RWPE1 (cell line): ENCODE measurements at places on chromosomes 3 and 15.

- no peak for DNase-seq
Measured at GRCh38 chr3:63687278-63688225, 35.1 kb downstream of the SNTN start.

GRCh38 chr3:10310578-10310977 lies 10.3 kb downstream of the SEC13 start:
- DNase-seq, result no peak

- DNase-seq, result no peak
Measured at GRCh38 chr3:43086460-43087165, 19.3 kb downstream of the POMGNT2 start.

DNA sequence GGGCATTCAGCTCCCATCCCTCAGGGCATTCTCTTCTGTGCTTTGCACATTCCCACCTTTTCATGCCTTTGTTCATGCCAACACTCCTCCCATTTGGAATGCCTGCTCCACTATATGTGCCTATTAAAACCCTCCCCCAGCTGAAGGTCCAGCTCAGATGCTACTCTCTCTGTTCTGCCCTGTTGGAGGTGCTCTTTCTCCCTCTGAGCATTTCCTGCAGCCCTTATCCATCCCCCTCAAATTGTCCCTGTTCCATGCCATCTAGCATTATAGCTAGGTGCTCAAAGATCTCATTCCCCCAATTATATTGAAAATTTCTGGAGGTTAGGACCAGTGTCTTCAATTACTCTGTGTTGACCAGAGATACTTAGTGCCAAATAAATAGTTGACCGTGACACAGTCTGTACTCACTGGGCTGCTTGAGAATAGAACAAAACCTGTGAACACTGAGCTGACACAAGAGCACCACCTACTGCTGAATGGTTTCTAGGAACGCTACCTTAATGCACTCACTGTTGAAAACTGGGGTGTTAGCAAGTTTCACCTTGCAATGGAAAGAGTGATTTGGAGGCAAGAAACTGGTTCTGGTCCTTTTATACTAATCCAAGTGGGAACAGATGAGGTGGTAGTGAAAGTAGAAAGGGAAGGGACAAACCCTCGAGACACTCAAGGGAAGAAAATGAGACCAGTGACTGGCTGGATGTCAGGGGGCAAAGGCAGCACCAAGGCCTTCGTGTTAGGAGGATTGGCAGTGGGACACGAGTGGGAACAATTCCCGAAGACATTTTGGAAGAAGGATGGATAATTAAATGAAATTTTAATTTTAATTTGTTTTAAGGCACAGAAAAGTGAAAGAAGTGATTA lies 289.8 kb upstream of the ROPN1 start:
- DNase-seq, result peak; percentile 30

- no peak for DNase-seq
Measured at GRCh38 chr3:146375219-146375618, 94.1 kb downstream of the PLSCR2 start.

GRCh38 chr3:162332344-162332743 lies 835.7 kb downstream of the OTOL1 start:
- no peak for DNase-seq
